DMS 273 treated with DMSO at 0.1 percent for 48 hours (cell line): ENCODE measurements at places on chromosomes 12 and 14.

DNA sequence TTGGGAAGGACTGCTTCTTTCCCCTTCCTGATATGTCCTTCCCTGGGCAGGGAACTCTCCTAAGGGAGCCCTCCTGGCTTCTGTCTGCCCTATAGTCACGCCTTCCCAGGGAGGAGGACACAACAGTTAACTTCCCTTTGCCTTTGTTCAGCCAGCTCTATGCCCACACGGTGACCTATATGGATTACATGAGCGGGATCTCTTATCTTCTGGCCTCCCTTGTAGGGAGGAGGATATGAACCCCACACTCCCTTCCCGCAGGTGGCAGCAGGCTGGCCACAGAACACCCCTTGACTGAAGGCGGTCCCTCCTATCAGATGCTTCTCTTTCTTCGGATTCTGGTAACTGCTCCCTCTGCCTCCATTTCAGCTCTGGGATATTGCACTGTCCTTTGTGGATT, 135.6 kb upstream of the MAX start:
- DNase-seq: no peak

GRCh38 chr12:89225808-89226411, 126.4 kb downstream of the DUSP6 start:
- no peak for DNase-seq

DNA sequence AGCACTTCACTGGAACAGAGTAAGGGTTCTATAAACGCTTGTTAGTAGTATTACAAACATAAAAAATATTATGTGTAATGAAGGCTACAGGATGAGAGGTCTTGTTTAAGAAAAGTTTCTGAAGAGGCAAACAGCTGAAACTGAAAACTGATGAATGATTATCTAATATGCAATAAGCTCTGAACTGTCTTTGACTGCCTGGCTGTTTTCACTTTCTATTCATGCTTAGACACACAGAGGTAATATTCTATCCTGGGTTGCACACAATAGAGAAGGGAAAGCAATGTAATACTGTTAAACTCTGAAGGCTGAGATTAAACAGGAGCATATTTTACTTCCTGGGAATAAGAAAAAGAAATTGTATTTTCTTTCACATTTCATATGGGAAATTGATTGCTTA, 251.3 kb downstream of the ALX1 start:
- DNase-seq: no peak

DNA sequence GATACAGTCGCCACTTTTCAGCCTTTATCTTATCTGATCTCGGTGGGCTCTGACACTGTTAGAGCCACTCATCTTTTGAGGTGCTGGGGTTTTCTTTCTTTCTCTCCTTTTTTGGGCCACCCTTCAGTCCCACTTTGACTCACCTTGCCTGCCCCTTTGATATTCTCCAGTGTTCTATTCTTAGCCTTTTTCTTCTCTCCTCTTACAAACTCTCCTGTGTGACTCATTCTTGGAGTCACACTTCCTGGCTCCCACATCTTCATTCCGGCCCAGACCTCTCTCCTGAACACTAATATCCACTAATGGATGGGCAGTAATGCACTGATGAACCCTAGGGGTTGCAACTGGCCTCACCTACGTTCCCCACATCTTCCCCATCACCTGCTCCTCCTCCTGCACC, 2.2 kb upstream of the DCD start:
- no peak for DNase-seq
